ENCODE measurements at places on chromosomes 1 and 21.

GRCh38 chr1:61748566-61748965 is 6.3 kb downstream of the PATJ start:
- no peak for DNase-seq

DNA sequence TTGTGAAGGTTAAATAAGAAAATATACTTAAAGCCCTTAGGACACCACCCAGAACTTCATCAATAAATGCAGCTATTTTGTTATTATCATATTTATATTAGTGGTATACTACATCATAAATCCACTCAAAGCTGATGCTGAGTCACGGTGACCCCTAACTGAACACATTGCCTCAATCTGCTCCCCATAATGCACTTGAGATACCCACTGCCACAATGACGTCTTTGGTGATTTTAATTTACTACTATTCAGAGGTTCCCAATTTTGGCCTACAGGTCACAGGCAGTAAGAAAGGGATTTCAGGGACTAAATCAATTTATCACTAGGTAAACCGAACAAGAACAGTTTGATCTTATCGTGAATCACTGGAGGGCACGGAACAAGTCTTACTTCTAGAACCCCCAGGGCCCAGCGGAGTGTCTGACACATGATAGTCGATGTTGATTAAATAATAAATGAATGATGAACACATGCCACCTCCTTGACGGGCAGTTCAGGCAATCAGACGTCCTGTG is 493 bp upstream of the CHD1L start:
- DNase-seq = no peak

GRCh38 chr1:23103001-23103889 is 65.4 kb downstream of the LUZP1 start:
- DNase-seq = no peak

DNA sequence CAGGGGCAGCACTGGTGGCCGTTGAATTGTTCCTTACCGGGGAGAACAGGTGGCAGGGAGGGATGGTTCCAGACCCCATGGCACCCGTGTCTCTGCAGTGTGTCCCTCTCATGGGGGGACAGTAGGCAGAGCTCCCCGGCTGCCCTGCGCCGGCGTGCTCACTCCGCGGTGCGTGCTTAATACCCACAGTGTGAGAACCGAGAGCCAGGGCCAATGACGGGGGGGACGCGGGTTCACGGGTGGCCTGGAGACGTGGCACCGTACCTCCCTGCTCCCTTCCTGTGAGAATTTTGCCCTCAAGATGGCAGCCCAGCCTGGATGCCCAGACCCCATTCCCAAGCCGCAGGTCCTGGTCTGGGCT is 47.1 kb downstream of the PRDM16 start:
- no peak for DNase-seq

- DNase-seq = no peak
These were observed 18.4 kb downstream of the CD2 start for GRCh38 chr1:116772648-116773045.

GRCh38 chr1:185775501-185775900 is 41.3 kb downstream of the HMCN1 start:
- DNase-seq = no peak

- peak; percentile 27 for DNase-seq
These were observed 453 bp downstream of the DRAM2 start for GRCh38 chr1:111139324-111139955.

DNA sequence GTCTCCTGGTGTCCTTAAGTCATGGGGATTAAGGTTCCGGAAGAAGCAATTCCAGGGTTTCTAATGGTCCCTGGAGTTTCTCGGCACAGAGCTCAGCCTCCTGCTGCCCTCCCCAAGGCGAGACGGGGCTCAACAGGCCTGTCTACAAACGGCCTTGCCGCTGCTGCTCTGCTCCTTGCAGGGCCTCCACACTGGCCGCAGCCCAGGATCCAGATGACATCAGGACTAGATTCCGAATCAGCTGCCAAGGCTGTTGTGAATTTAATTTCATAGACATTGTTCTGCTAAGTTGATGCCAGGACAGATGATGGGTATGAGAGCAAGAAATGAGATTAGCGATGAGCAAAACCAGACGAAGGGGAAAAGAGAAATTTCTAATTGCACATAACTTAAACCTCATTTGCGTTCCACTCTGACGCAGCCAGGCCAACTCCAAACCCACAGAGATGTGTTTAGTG is 103.6 kb upstream of the BACE2 start:
- DNase-seq = no peak

DNA sequence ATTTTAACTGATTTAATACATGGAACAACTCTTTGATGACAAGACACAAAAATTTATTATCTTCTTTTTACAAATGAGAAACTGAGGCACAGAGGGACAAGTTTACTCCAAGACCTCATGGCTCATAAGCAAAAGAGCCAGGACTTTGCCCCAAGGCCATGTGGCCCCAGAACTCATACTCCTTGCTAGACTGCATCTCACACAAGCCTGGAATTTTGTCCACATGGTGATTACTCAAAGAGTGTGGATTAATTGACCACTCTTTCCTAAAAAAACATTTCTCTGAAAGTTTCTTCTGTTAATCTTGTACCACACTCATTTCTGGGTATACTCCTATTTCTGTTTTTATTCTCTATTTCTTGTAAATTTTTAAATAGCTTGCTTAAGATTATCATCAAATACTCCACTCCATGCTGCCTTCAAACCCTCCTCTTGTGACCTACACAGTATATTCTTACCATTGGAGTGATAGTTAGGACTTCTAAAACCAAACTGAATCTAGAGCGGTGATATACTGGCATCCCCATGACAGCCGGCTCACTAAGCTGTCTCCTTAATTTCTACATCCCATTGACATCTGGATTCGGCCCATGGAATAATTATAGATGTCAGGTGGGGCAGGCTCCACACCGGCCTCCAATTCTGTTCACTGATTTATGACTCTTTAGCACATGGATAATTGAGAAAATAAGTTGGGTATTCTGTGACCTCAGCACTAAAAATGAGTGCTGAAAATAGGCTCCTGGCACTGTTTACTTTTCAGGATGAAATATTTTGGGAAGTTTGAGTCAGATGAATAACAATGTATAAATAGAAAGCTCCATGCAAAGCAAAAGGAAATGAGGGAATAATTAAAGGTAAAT is 16.1 kb downstream of the RGS4 start:
- no peak for DNase-seq

- no peak for DNase-seq
These were observed 520.8 kb downstream of the NUF2 start for GRCh38 chr1:163842571-163842970.

- DNase-seq = no peak
These were observed 139.7 kb upstream of the ETV3 start for GRCh38 chr1:157277913-157278312.

GRCh38 chr1:165431079-165431478 is 13.8 kb downstream of the RXRG start:
- DNase-seq = no peak

- no peak for DNase-seq
These were observed 44.7 kb upstream of the LYPLAL1 start for GRCh38 chr1:219128957-219129356.

- DNase-seq = no peak
These were observed at the start of gene MAB21L3 for GRCh38 chr1:116110567-116111523. TSS of gene MAB21L3 (plus strand) at chr1:116111399. CDS start at chr1:116112616, 1,217 bp downstream.

- no peak for DNase-seq
These were observed 114.6 kb downstream of the LMX1A start for GRCh38 chr1:165241952-165242351.

DNA sequence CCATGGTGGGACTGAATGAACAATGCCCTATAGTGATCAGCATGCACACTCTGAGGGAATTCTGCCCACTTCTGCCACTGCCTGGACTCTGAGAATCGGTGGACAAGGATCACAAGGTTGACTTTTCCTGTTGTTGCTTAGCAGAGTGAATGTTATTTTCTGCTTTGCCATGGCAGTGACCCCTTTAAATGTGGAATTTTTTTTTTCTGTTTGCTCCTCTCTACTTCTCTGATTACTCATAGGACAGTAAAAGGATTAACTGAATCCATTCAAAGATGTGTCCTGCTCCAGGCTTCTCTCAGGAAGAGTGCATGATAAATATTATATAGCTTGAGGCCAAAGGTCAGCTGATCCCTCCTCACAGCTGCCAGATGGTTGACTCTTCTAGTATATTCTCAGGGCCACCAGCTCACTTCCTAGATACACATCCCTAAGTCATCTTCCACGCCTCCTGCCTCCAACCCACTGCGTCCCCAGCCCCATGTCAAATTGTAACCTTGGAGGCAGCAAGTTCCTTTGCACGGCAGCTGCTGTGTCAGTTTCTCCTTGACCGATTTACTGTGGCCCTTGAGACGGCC is 74.0 kb upstream of the RALGPS2 start:
- no peak for DNase-seq

- no peak for DNase-seq
These were observed 33.6 kb upstream of the DISP1 start for GRCh38 chr1:222781251-222781650.

DNA sequence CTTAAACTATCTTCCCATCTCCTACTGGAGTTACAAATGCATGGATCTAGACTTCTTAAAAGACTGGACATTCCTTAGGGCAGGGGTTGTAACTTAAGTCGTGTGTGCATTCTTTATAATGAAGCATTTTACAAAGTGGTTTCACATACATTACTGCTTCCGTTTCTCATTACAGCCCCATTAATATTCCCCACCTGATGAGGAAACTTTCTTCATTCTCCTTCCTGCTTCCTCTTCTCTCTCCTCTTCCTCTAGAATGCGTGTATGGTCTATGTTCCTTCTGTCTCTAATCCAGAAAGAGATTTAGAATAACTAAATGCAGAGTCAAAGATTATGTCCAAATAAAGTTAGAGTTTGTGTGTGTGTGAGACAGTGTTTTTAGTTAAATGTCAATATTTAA is 1.8 kb upstream of the CAP1 start:
- DNase-seq = no peak

DNA sequence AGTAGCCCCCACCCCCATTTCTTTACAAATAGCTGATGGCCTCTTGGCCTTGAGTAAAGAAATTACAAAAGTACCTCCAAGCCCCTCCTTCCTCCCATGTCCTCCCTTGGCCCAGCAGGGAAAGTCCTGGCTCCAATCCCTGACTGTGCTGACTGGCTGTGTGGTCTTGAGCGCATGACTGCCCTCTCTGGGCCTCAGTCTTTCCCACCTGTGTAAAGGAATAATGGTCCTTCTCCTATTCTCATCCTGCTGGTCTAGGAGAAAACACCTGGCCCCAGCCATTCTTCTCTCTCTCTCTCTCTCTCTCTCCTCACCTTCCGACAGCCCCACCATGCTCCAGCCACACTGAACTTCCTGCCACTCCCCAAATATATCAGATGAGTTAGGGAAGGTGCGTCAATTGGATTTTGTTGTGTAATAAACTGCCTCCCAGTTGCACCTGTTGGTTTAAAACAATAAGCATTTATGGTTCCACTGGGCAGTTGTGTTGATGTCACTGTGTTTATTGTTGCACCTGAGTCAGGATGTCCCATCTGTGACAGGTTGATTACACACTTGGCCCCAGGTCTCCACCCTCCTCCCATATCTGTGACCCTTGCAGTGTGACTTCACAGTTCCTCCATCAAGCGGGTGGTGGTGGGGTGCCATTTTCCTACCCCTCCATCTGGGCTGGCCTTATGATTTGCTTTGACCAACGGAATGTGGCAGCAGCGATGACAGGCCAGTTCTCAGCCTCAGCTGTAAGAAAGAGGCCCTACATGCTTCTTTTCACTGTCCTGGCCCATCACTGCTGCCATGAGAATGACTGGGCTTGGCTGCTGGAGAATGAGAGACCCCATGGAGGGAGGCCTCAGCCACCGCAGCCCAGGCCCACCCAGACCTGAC is 22.3 kb upstream of the LRP8 start:
- no peak for DNase-seq

GRCh38 chr21:23574932-23575331 is 2032.3 kb downstream of the MRPL39 start:
- DNase-seq = no peak

DNA sequence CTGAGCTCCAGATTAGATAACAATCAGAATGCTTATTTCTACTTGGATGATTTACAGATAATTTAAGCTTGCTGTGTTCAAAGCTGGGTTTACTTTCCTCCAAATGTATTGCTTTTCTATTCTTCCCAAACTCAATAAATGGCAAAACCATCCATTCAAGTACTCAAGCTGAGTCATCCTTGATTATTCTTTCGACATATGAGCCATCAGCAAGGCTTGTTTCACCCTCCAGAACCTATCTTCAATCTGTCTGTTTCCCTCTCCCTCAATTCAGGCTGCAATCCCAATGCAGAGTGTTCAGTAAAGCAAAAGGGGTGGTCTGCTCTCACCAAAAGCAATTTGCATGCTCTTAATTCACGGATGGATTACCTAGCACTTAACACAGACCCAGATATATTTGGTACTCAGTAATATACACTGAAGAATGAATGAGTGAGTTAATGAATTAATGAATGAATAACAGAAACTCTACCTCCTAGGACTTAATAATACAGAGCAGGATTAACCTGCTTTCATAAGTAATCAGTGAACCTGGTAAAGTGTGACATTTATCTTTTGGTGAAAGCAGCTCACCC is 41.9 kb downstream of the DDR2 start:
- no peak for DNase-seq

GRCh38 chr1:19169642-19170041 is 40.4 kb downstream of the UBR4 start:
- DNase-seq = no peak

- no peak for DNase-seq
These were observed 20.6 kb upstream of the TTC34 start for GRCh38 chr1:2821966-2822620.

DNA sequence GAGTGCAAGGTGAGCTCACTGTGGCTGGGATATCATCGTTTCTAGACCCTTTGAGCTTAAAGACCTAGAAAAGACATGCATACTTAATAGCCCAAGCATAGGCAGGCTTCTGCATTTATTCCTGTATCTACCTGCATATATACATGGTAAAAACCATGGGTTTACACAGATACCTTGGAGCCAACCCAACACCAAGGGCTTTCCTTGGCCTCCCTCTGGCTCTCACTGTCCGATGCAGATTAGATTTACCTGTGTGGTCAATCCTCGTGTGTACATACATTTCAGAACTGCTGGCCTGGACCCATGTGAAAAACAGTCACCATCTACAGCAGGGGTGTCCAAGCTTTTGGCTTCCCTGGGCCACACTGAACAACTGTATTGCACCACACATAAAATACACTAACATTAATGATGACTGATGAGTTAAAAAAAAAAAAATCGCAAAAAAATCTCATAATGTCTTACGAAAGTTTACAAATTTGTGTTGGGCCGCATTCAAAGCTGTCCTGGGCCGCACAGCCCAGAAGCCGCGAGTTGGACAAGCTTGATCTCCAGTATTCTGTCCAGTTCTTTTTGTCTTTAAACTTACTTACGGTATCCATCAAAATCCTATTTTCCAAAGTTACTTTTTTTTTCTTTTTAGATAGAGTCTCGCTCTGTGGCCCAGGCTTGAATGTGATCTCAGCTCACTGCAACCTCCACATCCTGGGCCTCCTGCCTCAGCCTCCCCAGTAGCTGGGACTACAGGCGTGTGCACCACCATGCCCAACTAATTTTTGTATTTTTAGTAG is 43.5 kb downstream of the WDR4 start:
- no peak for DNase-seq

DNA sequence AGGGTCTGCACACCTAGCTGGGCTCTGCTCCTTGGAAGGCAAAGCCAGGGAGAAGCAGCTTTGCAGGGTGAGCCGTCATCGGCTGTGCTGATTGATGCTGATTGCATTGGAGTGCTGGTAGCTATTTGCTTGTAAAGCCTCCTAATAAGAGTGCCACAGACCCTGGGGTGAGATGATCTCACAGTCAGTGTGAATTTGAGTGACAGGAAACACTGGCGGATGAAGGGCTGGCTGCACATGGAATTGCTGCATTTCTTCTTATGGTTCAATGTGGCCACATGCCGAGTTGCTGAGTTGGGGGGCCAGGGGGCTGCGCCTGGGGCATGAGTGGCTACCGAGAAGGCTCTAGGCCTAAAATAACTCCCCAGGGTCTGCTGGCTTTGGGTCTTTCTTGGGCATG is 138.2 kb upstream of the CACNA1E start:
- no peak for DNase-seq
